ENCODE measurements at places on chromosomes 11 and 22. TPM values are rescaled to one million over a fixed set of nuclear protein-coding genes. Genes with fewer than 3 reads are reported as not detected.

Gene MMP7
- not detected for total RNA-seq

DNA sequence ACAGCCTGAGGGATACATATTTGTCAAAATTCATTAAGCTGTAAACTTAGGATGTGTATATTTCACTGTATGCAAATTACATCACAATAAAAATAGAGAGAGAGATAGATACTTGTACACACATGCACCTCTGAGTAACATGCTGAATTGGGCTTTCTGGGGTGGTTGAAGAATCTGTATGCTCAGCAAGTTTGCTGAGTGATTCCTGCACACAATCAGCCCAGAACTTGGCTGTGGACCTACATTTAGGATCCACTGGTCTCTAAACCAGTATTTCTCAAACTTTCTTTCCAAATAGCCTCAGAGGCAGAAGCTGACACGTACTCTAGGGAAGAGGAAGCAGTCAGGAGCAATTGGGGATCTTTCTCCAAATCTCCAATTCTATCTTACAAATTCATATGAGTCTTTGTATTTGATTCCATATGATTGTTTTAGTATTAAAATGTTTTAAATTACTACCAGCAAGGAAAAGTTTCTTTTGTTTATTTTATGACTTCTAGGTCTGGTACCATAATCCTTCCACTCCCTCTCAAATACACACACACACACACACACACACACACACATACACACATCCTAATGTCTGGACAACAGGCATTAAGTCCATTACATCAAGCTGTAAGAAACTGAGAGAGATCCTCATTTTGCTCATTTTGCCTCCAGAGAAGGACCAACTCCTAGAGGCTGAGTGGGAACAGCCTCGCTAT, 20.0 kb downstream of the SYT13 start:
- DNase-seq, result no peak

- DNase-seq, result no peak
These were observed 1272.8 kb downstream of the LRRC4C start for GRCh38 chr11:40186437-40187263.

- DNase-seq, result no peak
These were observed 12.9 kb downstream of the CHRNA10 start for GRCh38 chr11:3658252-3658651.

All from thoracic aorta (tissue), 2 donors.